ENCODE measurements at places on chromosomes 4 and X.

- no peak for DNase-seq
These were observed 435 bp upstream of the MGST2 start for GRCh38 chr4:139665079-139665689.

DNA sequence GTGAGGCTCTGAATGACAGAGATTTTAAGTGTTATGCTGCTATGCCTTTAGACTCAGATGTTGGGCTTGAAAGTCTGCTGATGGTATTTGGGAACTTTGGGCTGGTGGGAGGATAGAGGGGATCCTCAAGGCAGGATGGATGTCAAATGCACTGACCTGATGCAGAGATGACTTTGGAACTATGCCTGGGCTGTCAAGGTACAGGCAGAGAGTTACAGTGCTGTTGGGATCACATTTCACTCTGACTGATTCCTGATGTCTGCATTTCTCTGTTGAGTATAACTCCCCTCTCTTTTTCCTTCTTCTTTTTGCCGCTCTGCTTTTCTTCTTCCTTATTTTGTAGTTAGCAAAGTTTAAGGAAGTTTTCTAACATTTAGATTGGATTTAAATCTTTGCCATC, 271.8 kb upstream of the ARX start:
- DNase-seq, result no peak

DNA sequence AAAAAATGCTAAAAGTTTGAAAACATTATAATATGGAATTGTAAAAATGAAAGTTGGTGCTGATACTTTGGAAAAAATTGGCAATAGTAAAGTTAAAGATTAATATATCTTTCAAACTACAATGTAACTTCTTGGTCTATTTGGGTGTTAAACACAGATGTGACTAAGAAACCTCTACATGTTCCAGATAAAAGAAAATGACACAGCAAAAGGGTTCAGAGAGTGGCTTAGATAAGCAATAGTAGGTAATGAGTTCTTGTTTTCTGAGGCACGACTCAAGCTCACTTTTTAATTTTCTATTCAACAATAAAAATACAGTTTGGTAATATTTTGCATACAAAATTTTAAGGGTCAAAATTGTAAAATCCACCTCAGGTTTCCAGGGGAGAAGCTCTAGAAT, 292.7 kb downstream of the GALNTL6 start:
- no peak for DNase-seq

DNA sequence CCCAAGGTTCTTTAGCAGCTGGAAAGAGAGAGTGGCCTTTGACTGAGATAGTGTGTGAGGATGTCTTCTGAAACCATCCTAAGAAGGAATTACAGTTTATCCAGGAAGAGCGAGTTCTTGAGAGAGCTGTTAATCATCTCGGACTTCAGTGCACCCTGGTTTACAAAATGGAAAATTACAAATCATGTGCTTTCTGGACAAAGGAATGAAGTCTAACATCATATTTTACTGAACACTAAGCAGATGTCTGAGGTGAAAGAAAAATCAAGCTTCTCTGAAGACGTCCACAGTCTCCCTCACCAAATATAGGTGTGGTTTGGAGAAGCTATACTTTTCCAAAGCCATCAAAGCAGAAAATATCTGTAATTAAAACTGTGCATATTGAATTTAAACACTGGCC, 30.8 kb upstream of the CYP2U1 start:
- DNase-seq, result no peak

DNA sequence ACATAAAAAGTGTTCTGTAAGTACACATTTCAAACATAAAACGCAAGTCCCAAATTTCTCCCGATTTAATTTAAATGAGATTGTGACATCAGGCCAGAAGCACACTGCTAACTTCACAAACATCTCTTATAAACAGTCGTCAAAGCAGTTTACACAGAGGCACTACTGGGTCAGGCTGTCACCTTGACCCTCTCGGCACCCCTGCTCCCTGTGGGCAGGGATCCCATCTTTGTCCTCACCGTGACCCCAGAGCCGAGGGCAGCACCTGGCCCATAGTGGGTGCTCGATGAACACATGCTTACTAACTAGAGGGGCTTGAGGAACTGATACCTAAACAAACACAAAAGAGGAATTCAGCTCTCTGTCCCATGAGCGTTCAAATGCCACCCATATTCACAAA, 22.2 kb downstream of the QDPR start:
- DNase-seq, result no peak

DNA sequence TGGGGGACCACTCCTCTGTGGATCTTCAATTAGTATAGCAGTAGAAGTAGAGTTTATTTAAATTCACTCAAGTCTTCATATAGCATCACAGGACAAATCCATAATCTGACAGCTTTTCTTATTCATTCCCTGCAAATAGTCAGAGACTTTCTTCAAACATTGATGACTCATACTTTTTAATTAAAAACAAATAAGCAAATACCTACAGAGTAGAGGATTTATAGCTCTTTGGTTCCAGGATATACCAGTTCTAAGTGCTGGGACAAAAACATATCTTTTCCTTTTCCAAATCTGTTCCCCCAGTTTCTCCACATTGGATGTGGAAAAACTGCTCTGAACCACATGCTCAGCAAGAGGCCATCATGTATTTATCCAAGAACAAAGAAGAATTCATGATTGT, 24.1 kb downstream of the EMCN start:
- no peak for DNase-seq
